ENCODE measurements at places on chromosomes 13 and 19.

DNA sequence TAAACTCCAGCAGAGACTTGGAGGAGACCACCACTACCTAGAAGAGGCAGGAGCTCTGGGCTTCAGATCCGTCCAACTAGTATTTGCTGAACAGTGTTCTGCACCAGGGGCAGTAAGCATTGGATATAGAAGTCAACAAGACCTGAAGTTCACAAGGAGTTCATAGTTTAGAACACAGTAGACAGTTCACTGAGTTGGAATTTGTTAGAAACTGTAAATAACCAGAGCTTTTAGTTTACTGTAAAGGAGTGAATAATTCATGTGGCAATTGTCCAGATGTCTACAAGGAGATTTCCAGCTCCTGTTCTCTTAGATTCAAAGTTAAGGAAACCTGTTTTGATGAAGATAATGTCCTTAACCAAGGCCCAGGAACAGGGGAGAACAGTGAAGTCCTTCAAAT lies 128.9 kb downstream of the COG6 start:
- no peak for DNase-seq

DNA sequence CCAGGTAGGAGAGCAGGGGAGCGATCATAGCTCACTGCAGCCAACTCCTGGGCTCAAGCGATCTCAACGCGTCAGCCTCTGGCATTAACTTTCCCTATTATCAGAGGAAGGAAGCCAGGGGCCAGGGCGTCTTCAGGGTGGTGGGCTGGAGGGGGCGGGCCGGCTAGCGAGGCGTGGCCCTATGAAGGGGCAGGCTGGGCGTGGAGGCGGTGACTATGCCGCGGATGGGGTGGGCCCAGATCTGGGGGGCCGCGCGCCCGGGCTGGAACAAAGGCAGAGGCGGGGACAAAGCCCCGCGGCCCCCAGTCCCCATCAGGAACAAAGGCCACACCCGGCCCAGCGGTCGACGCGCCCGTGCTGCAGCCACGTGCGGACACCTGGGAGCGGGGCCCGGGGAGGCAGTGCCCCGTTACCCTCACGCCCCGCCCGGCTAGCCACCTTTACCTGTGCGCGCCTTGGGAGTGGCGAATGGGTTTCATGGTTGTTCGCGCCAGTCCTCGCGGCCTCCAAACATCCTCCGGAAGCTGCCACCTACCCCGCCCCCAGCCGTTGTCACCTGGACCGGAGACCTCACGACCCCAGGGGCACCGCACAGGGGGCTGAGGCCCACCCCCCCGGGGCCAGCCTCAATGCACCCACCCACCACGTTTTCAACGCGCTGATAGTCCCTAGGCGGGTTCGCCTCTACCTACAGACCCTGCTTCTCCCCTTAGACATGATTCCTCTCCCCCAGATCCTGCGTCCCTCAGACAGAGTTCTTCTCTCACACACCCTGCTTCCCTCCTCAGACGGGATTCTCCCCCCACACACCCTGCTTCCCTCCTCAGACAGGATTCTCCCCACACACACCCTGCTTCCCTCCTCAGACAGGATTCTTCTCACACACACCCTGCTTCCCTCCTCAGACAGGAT lies 5.4 kb upstream of the TRIM28 start:
- no peak for DNase-seq

DNA sequence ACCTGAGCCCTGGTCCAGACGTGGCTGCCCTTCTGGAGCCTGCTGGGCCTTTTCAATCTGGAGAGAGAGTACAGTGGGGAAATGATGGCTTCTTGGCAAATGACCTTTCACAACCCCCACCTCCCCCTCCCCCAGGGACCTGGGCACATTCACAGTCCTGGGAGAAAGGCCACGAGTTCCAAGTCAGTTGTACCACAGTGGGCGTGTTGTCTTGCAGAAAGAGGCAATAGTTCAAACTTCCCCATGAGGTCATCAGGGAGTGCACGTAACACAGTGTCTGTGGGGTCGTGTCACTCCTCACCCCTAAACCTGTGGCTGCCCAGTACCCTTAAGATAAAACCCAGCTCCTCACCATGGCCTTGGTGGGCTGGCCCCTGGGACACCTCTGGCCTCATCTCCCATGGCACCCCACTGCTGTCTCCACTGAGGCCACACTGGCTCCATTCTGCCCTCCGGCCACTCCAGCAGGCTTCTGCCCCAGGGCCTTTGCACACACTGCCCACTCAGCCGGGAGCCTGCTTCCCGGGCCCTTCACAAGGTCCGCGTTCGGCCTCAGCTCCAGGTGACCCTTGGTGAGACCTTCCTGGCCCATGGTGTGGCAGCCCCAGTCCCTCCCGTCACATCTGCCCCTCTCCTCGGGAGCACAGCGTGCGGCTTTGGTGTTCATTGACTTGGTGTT lies 13.3 kb downstream of the PLIN4 start:
- DNase-seq: no peak

GRCh38 chr19:7925171-7925851 lies 624 bp downstream of the CTXN1 start:
- peak; percentile 78 for DNase-seq

- no peak for DNase-seq
Observed at GRCh38 chr13:42484386-42484785, 89.6 kb upstream of the TNFSF11 start.

GRCh38 chr19:56971230-56971629 lies 130.7 kb upstream of the PEG3 start:
- no peak for DNase-seq

DNA sequence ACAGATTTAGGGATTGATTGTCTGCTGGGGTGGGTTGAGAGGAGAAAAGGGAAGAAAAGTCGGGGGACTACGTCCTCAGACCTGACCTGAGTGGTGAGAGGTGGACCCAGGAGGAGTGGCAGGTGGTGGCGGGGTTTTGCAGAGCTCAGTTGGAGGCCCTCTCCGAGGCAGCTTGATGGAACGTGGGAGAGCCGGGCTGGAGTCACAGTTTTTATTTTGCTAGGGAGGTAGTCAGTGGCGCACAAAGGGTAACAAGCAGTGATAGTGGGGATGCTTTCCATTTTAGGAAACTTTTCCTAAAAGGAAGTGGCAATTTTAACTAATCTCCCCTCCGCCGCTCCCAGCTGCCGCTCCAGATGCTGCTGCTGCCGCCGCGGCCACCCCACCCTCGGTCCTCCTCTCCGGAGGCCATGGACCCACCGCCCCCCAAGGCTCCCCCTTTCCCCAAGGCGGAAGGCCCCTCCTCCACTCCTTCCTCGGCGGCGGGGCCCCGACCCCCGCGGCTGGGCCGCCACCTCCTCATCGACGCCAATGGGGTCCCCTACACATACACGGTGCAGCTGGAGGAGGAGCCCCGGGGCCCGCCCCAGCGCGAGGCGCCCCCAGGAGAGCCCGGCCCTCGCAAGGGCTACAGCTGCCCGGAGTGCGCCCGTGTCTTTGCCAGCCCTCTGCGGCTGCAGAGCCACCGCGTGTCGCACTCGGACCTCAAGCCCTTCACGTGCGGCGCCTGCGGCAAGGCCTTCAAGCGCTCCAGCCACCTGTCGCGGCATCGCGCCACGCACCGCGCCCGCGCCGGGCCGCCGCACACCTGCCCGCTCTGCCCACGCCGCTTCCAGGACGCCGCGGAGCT lies 1.1 kb upstream of the ZNF581 start:
- no peak for DNase-seq
